ENCODE measurements at places on chromosomes 12 and 14.
A peak's percentile ranks its signal among the peaks of the same experiment; 100 is the strongest.

- ATAC-seq: no peak
Observed at GRCh38 chr12:66668311-66668710, 10.6 kb downstream of the GRIP1 start.

- no peak for ATAC-seq
Observed at GRCh38 chr12:30813525-30814294, 59.0 kb upstream of the CAPRIN2 start.

DNA sequence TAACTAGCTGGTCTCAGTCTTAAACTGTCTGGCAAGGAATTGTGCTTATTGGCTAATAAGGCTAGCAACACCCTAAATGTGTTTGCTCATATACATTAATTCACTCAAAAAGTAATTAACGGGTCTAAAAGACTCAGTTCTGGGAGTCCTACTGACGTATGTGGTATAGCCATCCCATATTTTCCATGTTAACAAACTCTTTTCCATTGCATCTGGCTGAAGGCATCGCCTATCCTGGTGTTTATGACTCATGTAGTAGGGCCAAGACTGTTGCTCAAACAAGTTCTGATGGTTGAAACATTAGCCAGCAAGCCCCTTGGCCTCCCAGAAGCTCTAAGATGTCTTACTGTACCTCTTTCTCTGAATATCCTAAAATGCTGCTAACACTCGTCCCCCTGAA is 98.5 kb downstream of the PHLDA1 start:
- ATAC-seq: no peak

DNA sequence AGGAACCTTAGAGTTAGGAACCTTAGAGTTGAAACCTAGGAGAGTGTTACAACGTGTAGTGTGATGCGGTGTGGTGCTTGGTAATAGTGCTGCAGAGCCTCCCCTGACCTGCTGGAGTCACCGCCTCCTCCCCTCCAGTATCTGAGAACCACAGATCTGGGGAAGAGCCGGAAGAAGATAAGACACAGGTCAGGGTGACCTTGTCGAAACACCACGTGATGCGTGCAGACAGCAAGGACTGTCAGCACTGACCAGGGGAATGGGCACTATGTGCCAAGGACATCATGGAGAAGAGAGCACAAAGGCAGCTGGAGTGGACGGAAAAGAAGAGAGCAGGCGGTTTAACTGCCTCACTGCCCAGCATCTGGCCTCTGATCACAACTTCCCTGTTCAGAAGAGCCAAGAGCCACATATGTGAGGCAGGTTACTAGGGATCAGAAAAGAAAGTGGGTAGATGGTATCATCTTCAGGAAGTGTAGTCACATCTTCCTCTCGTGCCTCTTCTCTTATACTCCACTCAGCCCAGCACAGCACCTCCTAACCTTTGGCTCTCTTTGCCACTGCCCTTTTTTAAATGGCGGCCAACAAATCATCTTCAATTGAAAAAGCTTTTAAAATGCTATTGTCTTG is 93.7 kb downstream of the TESC start:
- no peak for ATAC-seq

DNA sequence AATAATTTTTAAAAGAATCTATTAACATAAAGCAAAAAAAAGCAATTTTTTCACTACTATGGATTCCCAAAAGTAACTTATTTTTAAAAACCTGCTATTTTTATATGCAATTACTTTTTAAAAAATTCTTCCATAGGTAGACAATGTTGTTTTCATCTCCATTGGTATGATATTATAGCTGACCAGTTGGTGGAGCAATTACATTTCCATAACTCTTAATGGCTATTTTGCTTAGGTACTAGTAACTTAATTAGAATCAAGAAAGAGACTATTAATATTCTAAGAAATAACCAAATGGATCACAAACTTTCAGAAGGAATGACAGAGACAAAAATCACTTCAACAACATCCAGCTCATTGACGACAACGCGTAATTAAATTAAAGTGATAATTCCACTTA is 64.7 kb upstream of the PTCSC3 start:
- no peak for ATAC-seq

DNA sequence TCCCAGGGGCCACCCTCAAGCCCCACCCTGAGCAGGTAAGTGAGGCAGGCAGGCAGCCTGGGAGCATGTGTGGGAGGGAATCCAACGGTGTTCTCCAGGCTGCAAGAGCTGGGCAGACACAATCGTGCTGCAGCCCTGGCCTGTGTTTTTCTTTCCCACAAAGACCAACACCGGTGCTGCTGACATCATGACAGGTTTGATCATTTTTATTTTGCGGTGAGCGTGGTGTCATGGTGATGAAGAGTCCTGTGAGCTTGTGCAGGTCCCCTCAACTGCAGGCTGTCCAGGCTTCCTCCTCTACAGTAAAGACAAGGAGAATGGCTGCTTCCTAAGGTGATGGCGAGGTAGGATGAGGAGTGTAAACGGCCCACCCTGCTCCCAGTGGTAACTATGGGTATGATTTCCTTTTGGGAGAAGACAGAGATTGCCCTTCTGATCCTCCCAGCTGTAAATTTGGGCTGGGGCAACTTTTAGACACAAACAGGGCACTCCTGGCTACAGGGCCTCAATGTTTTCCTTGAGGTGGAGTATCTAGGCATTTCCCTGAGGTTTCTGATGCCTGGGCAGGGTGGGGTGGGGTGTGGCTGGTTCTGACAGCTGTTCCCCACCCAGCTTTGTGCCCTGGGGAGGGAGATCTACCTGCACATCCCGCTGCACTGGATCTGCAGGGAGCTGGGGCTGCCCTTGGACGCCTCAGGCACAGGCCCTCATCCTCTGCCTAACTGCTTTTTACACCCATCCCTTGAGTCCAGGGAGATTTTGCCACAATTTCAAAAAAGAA is 109.1 kb downstream of the VCPKMT start:
- ATAC-seq: no peak

DNA sequence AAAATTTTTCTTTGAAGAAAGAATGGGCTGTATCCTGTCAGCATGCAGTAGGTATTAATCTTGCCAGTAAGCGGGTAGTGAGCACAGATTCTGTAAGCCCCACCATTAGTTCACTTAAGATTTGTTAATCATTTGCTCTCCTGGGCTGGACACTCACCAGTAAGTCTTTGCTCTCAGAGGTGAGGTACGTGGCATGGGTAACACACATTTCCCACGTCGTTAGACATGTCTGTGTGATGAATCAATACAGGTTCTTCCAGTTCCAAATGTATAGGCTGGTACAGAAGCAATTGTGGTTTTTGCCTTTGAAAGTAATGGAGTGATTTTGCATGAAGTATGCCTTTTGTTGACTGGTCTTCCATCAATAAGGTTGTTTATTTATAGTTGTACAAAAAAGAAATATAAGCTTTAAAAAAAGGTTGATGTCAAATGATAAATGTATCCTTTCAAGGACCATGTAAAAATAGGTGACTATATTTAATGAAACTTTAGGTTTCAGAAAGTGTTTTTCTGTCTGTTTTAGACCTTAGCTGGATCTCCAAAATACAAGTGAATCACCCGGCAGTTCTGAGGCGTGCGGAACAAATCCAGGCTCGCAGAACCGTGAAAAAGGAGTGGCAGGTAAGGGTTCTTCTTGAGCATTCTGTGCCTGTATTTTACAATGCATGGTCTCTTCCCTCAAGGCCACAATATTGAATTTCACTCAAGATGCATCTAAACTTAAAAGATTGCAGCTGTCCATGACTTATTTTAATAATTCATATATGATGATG is 45.5 kb downstream of the DERA start:
- no peak for ATAC-seq

DNA sequence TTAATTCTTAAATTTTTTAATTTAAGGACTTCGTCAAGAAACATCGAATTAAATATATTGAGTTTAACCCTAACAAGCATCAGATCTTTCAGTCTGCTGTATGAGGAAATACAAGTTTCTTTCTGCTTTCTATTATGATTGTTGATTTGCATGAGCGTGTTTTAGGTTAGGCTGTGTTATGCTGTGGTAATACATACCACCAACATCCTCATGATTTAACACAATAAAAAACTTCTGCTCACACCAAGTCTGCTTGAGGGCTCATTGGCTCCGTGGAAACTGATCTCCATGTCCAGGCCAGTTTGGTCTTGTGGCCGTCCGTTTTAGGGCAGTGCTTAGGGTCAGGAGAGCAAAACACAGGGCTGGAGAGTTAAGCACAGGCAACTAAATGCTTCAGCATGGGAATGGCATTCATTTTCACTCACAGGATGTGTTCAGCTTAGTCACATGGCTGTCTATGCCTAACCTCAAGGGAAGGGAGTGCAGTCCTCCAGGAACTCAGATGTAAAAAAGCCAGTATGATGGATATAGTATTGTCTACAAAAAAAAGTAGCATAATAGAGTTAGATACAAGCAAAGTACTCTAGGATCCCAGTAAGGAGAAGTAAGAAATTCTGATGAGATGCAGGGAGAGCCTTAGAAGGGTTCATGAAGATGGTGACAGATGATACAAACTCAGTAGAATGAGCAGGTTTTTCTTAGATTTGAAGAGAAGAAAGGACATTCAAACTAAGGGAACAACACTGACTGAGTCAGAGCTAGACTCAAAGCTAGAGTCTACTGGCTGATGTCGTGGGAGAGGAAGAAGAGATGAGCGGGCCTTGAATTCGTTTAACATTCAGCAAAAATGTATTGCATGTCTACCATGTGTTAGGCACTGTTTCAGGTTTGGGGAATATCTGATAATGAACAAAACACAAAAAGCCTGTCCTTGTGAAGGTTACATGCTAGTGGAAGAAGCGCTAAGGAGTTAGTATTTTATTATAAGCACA is 16.3 kb downstream of the MARK3 start:
- peak; percentile 95 for ATAC-seq

DNA sequence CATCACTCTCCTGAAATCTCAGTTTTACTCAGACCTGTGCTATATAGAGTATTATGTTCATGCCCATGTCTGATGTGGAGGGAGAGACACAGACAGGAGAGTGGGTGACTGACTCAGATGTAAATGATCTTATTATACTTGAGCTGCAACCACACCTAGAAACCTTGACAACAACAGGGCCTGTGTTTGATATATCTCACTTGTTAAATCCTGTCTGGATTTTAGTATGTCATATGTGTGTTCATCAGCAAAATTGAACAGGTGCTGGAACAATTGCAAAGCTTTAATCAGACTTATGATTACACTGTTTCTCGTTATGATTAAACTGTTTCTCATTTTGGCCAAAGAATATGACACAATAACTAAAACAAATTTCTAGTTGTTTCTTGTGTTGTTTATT is 37.7 kb downstream of the DIP2B start:
- peak; percentile 82 for ATAC-seq

DNA sequence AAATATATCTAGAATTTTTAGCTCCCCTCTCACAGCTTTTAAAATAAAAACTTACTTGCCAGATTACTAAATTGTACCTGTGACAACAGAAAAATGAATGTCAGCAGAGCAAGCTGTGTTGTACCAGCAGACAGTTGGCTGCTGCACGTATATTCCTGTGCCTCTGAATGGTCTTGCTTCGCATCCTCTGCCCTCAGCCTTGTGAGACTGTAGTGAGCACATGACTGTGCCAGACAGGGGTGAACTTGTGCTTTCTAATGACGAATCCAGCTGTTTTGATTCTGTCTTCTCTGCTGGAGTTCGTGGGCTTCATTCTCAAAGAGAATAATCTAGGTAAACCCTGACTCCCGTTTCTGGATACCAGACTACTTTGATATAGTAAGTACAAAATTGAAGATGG is 58.3 kb upstream of the FRMD6 start:
- no peak for ATAC-seq

All from SK-N-SH treated with all-trans-retinoic acid at 6 μM for 48 hours (cell line).